ENCODE measurements at places on chromosomes 5 and 9.

GRCh38 chr5:93850311-93850710 is 108.9 kb upstream of the POU5F2 start:
- DNase-seq: no peak

DNA sequence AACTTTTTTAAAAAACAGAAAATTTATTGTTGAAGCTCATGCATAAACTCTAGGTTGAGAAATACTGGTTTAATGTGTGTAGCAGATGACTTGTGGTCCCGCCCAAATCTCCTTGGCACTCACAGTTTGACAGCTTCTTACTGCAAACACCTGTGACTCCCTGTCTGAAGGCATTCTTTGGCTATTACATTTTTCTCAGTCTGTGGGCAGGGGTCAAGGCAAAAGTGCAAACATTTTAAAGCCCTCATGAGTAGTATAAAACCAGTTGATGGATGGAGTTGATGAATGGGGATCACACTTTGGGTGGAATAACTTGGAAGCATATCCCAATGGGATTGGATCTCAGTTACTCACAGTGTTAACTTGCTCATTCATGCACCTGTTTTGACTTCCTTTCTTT is 1007.0 kb upstream of the NUDT12 start:
- DNase-seq: no peak

DNA sequence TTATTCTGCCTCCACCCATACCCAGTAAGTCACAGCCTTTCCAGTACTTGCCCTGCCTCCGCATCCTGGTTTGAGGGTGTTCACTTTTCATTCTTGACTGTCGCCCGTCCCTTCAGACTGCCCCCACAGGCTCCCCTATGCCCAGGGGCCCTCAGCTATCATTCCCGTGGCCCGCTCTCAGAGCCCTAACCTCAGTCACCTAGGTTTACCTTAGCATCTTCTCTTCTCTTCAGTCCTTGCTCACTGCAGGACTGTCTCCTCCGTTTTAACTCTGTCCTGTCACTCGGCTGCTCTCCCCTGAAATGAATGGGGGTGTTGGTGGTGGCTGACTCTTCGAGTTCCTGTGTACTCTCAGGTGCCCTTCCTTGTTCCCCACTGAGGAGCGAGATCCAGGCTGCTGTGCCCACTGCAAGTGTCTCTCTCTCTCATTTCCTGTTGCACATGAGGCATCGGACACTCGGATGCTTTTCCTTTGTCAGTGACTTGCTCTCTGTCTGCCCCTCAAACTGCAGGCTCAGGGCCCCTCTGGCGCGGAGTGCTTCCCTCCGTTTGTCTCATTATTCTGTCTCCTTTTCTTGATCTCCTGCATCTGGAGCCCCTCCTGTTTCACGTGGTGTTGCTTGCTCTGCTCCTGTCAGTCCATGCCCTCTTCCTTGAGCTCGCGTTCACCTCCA is 89.8 kb downstream of the CACNA1B start:
- DNase-seq: no peak

- DNase-seq: no peak
Measured at GRCh38 chr5:101160002-101160401, 256.9 kb upstream of the ST8SIA4 start.

GRCh38 chr9:126893079-126893478 is 21.5 kb upstream of the RALGPS1 start:
- no peak for DNase-seq

- no peak for DNase-seq
Measured at GRCh38 chr5:154134499-154134898, 56.0 kb upstream of the GALNT10 start.

DNA sequence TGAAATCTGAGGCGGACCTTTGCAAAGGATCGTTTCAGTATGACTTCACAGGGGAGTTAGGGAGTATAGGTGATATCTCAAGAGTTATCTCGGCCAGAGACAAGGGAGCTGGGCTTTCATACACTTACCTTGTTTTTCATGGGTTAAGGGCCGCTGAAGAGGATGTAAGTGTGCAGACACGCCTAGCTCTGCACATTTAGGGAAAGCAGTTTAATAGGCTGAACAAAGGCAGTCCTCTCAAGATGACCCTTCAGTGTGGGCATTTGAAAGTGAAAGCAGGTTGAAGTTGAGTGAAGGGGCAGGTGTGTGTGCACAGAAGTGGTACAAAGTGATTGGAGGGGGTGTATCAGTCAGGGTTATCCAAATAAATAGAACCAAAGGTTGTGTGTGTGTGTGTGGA is 33.1 kb upstream of the PRXL2C start:
- no peak for DNase-seq

- no peak for DNase-seq
Measured at GRCh38 chr5:40483316-40483715, 196.4 kb upstream of the PTGER4 start.

DNA sequence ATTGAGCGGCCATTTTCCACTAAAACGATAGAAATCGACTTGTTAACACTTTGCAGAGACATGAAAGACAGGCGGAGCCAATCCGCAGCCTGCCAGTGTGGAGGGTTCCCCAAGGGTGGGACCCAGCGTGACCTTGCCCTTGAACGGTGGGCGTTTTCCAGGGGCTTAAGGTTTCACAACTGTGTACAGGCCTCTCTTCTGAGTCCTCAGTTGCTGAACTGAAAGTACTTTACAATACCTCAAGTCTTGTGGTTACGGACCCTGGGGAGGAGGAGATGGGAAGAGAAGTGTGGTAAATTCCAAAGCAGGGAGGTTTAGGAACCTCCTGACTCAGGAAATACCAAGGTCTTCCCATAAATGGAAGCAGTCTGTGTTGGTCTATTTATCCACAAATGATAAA is 68.2 kb upstream of the CKMT2 start:
- no peak for DNase-seq

DNA sequence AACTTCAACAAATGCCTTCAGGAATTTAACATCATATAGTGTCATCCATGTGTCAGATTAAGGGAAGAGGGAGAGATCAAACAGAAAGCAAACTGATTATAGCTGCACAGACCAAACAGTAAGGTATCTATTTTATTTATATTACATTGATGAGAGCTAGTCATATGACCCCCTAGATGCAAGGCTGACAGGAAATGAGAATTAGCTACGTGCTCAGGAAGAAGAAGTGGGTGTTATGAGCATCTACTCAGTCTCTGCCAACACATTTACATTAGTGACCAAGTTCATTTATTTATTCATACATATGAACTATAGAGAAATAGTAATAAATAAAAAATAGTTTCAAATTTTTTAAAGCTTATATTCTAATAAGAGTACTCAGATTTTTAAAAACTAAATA is 787.3 kb downstream of the KCTD16 start:
- DNase-seq: no peak

DNA sequence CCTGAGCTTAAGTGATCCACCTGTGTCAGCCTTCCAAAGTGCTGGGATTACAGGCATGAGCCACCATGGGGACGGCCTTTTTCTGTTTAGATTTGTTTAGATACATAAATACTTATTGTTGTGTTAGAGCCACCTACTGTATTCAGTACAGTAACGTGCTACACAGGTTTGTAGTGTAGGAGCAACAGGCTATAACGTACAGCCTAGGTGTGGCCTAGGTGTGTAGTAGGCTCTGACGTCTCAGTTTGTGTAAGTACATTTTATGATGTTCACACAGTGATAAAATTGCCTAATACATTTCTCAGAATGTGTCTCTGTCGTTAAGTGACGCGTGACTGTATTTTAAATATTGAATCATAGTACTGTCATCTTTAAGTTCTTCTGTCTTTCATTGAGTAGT is 84.1 kb downstream of the MELK start:
- no peak for DNase-seq

- DNase-seq: no peak
Measured at GRCh38 chr5:52859628-52860027, 71.9 kb downstream of the ITGA1 start.

DNA sequence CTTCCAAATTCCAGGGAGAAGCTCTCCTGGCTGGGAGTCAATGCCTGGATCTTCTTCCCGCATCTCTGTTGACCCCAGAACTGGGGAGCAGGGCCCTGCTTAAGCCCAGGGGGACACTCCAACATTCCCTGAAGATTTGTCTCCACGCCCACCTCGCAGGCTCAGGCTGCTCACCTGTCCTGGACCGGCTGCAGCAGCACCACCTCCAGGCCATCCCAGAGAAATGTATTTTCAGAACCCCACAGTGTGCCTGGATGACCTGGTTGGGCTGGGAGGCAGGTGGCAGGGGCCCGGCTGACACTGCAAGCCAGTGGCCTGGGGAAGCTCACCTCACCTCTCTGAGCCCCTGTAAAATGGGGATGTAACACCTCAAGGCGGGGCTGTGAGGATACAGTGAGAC is 27.1 kb upstream of the ZBTB43 start:
- DNase-seq: no peak

- no peak for DNase-seq
Measured at GRCh38 chr9:37284636-37285035, 137.9 kb upstream of the GRHPR start.

- no peak for DNase-seq
Measured at GRCh38 chr5:17910318-17910717, 276.1 kb downstream of the TAF11L14 start.

- no peak for DNase-seq
Measured at GRCh38 chr5:139394123-139394653, 716 bp downstream of the PROB1 start.

DNA sequence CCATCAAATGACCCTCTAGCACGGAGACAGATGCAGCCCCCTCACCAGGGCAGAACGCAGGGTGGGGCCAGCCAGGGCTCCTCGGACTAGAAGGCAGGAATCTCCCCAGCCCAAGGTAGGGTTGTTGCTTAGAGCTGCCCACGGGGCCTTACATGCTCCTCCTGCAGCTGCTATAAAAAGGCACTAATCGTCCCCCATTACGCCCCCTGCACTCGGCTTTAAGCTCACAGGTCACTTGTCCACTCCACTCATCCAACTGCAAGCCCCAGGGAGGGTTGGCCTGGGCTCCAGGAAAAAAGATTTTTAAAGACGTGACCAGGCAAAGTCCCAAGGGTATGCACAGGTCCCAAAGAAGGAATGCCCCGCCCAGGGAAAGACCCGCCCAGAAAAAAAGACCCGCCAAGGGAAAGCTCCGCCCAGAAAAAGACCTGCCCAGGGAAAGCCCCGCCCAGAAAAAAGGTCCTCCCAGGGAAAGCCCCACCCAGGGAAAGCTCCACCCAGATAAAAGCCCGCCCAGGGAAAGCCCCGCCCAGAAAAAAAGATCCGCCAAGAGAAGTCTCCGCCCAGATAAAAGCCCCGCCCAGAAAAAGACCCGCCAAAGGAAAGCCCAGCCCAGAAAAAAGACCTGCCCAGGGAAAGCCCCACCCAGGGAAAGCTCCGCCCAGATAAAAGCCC is 11.1 kb downstream of the GRIN1 start:
- no peak for DNase-seq

GRCh38 chr9:3006851-3007250 is 163.0 kb upstream of the PUM3 start:
- no peak for DNase-seq

GRCh38 chr9:136361047-136361753 is 2.3 kb downstream of the DNLZ start:
- DNase-seq: no peak

GRCh38 chr9:31272456-31273295 is 1111.8 kb upstream of the ACO1 start:
- no peak for DNase-seq

GRCh38 chr9:91572044-91572443 is 148.4 kb upstream of the NFIL3 start:
- DNase-seq: no peak

DNA sequence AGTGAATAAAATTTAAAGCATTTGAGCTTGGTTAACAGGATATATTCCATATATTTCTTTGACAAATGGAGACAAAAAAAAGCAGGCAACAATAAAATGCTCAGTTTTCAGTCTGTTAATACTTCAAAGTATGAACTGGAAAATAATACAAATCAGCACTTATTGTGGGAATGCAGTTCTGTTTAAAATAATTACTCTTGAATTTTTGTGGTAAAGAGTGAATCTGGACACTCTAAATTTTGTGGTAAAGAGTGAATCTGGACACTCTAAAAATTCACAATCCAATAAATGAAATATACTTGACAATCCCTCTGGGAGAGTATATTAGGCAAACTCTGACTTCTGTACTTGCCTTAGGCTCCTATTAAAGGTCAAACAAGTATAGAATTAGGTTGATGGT is 141.9 kb upstream of the RASA1 start:
- DNase-seq: no peak

GRCh38 chr9:130660326-130660682 is 4.1 kb upstream of the PRDM12 start:
- no peak for DNase-seq

DNA sequence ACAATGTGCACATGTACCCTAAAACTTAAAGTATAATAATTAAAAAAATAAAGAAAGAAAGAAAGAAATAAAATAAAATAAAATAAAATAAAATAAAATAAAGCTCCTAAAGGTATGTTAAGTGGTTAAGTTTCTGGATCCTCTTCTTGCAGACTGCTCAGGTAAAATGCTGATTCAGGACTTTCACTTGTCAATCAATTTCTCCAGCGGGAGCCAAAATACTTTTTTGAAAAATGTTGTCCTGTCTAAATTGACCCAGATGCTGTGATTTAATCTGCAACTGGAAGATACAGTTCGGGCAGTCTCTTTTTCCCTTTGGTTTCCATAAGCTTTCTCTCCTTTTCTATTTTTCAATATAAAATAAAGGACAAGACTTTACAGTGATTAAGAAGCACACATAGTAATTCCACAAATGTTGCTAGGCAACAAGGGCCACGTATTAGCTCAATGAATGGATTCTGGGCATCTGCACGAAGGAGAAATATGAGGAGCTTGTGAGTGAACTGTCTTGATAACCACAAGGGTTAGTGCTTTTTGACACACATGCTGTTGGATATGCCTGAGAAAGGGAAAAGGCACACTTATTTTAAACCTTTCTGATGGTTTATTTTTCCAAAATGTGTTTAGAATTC is 38.6 kb downstream of the HTR4 start:
- no peak for DNase-seq

DNA sequence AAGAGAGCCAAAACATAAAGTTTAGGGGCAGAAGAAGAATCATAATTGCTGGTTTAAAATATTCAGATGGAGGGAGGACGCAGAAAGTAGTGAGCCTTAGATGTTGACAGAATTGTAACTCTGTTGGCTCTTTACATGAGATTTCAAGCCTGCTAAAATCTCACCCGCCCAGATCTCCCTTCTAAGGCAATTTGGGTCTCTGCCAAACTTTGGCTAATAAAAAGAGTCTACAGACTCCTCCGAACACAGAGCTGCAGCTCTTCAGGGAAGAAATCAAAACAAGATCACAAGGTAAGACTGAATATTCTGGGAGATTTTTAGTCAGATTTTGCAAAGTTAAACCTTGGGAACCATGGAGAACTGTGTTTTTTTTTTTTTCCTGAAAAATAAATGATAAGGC is at the start of gene IL33:
IL33 (plus strand) TSS at position 246 of the 400 bp plus-strand sequence. CDS start 25,888 bp downstream, outside the sequence.
- DNase-seq: no peak
